Neural crest cell (in vitro differentiated cells): ENCODE measurements at places on chromosomes 12 and 14. TPM values are rescaled to one million over a fixed set of nuclear protein-coding genes. Genes with fewer than 3 reads are reported as not detected.

The LRRK2 gene
- total RNA-seq, result 2.1 and 2.8 TPM in 2 replicates

The PLEKHG7 gene
- total RNA-seq, result not detected in 2 replicates

The RIN3 gene
- 12.1 and 12.7 TPM in 2 replicates for total RNA-seq

The APOF gene
- total RNA-seq, result not detected in 2 replicates

DNA sequence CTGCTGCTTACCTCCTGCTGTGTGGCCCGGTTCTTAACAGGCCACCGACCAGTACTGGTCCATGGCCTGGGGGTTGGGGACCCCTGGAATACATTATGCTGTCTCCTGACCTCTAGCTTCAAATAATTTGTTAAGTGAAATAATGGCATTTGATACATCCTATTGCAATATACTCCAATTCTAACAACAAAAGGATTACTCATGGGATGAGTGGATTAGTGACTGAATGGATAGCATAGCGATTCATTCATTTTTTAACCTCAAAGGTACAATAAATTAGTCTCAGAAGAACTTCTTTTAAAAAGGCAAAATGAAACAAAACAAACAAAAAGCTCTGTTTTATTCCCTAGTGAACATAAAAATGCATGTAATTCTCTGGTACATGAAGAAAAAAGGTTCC, 147.9 kb upstream of the PKP2 start:
- H3K27me3 ChIP-seq, result peaks cover 12% of the 10 kb centered on the region
- no peak for DNase-seq
- no peak overlapping the region for H3K4me3 ChIP-seq
- H3K27ac ChIP-seq, result no peak overlapping the region

DNA sequence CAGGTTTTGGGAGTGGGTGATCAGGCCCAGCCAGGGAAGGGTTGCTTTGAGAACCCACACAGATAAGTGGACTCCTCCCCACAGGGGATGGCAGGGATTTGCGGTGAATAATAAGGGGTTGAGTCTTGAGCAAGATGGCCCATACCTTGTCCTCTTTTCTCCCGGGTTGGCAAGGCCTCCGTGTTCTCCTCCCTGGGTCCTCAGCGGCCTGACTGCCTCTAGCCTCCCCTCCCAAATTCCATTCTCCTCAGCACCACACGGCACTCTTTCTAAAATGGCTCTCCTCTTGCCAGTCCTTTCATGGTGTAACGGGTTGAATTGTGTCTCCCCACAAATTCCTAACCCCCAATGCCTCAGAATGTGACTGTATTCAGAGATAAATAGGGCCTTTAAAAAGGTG, 70.0 kb downstream of the CHST11 start:
- no peak for DNase-seq
- no peak overlapping the region for H3K4me3 ChIP-seq
- peaks cover 30% of the 10 kb centered on the region for H3K4me1 ChIP-seq
- H3K27ac ChIP-seq, result peak overlapping the region; percentile 58
- H3K36me3 ChIP-seq, result peaks cover 3% of the 10 kb centered on the region
- H3K27me3 ChIP-seq, result no peaks in the 10 kb centered on the region

DNA sequence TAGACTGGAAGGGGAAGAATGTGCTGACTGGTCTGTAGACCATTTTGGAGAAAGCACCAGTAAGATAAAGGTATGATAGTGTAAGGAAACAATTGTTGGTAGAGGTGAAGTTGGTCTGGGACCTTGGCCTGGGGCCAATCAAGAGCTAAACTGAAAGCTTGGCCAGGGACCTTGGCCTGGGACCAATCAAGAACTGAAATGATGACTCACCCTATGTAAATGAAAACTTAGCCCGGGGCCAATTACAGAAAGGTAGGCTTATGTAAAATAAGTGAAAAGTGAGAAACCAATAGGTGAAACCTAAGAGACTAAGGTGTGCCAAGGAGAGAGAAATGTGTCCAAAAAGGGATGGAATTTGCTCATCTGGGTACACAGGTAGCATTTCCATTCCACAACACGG, 776.0 kb downstream of the C12orf50 start:
- no peak for DNase-seq
- H3K27ac ChIP-seq, result no peak overlapping the region
- H3K4me3 ChIP-seq, result no peak overlapping the region
- H3K36me3 ChIP-seq, result no peaks in the 10 kb centered on the region
- no peaks in the 10 kb centered on the region for H3K4me1 ChIP-seq

DNA sequence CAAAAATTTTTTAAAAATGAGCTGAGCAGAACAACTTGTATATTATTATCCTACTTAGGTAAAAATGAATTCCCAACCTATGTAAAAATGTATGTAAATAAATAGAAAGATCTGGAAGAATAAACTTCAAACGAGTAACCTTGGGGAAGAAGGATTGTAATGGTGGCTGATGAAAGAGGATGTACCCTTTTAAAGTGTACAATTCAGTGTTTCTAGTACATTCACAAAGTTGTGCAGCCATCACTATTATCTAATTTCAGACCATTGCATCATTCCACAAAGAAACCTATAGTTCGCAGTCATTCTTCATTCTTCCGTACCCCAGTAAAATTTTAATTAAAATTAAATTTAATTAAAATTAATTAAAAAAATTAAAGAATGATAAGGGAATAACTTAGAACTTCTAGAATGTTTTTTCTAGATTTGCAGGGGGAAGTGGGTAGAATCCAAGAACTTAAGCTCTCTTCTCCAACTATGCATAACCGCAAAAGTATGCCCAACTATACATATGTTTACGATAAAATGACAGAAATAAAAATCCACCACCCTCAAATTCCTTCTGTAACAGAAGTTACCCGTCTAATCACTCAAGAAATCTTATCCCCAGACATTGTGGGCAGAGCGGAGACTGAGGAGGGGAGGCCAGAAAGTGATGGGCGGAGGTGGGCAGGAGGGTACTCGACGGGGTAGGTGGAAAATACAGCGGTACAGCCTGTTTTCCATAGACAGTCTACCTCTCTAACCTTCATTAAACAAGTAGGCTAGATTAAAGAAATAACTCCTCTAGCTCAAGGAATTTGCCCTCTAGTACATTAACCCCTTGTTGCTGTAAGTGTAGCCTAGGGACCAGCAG, 921 bp downstream of the DEPDC4 start:
- no peaks in the 10 kb centered on the region for H3K36me3 ChIP-seq
- peak overlapping the region; percentile 99 for H3K27ac ChIP-seq
- H3K4me1 ChIP-seq, result peaks cover 34% of the 10 kb centered on the region
- no peaks in the 10 kb centered on the region for H3K27me3 ChIP-seq
- DNase-seq, result no peak

DNA sequence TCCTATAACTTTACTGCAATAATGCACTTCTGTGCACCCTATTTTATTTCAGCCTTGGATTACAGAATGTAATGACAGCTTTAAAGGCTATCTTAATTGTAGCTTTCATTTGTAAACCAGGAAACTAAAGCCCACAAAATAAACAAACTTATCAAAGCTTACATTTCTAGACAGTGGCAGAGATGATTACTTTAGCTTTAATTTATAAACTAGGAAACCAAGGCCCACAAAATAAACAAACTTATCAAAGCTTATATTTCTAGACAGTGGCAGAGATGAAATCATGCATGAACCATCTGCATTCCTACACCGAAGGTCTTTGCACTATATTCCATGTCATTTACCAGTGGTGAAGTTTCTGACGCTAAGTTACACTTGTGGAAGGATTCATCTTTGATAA, 74.4 kb downstream of the PRKD1 start:
- H3K4me3 ChIP-seq, result no peak overlapping the region
- peaks cover under 1% of the 10 kb centered on the region for H3K4me1 ChIP-seq
- H3K27ac ChIP-seq, result no peak overlapping the region
- H3K36me3 ChIP-seq, result peaks cover 30% of the 10 kb centered on the region
- no peak for DNase-seq

DNA sequence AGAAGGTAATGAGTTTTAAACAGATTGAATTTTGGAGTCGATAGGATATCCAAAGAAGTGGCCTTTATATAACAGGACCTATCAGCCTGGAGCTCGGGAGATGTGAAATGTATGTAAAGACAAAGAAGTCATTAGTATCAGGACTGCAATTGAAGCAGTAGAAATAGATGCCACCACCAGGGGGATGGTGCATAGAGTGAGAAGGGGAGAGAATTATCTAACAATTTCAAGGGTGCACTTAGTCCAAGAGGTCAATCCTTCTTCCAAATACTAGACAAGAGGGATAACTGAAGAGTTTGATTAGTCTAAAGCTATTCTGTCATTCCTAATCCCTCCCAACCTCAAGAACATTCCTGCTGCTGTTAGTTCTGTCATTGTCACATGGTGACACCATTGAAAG, 127.8 kb downstream of the CFAP54 start:
- H3K27ac ChIP-seq, result no peak overlapping the region
- no peaks in the 10 kb centered on the region for H3K27me3 ChIP-seq
- DNase-seq, result no peak
- no peaks in the 10 kb centered on the region for H3K4me1 ChIP-seq

DNA sequence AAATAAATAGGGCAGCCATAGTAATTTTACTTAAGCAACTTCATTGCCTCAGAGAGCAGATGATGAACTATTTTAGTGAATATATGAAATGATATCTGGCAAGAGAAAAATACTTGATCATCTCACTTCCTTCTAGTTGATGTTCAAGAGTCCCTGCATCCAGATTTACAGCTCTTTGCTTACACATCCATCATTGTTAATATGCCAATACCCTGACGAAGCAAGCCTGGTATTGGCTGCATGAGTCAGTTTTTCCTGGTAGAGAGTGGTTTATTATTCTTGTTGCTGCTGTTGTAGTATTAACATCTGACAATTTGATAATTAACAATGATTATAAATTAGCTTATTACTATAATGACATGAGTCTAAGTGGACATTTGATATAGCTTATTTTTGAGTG, 681.9 kb downstream of the NRXN3 start:
- H3K4me3 ChIP-seq, result no peak overlapping the region
- peaks cover 5% of the 10 kb centered on the region for H3K4me1 ChIP-seq
- H3K27me3 ChIP-seq, result peaks cover 2% of the 10 kb centered on the region
- H3K36me3 ChIP-seq, result no peaks in the 10 kb centered on the region
- no peak for DNase-seq

- H3K27ac ChIP-seq, result no peak overlapping the region
- H3K4me3 ChIP-seq, result no peak overlapping the region
- H3K27me3 ChIP-seq, result peaks cover 27% of the 10 kb centered on the region
- H3K4me1 ChIP-seq, result no peaks in the 10 kb centered on the region
Measured at GRCh38 chr12:32776258-32776657, 20.6 kb upstream of the YARS2 start.

GRCh38 chr12:14591719-14592118, 24.0 kb upstream of the PLBD1 start:
- H3K4me3 ChIP-seq, result no peak overlapping the region
- no peaks in the 10 kb centered on the region for H3K27me3 ChIP-seq
- H3K4me1 ChIP-seq, result no peaks in the 10 kb centered on the region
- H3K27ac ChIP-seq, result no peak overlapping the region
- no peak for DNase-seq

DNA sequence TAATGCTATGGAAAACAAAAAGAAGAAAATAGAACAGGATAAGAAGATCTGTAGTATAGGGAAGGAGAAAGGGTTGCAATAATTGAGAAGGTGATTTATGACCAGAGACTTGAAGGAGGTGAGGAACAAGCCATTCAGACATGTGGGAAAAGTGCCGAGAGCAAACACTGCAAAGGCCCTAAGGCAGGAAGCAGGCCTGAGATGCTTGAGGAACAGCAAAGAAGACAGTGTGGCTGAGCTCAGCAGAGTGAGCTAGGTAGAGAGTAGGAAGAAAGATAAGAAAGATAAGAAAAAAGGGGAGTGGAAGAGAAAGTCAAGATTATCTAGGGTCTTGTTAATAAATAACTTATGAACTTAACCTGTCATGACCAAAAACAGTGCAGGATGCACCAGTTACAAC, 671.8 kb downstream of the RPS29 start:
- no peak for DNase-seq
- no peak overlapping the region for H3K4me3 ChIP-seq
- no peak overlapping the region for H3K27ac ChIP-seq
- no peaks in the 10 kb centered on the region for H3K4me1 ChIP-seq

DNA sequence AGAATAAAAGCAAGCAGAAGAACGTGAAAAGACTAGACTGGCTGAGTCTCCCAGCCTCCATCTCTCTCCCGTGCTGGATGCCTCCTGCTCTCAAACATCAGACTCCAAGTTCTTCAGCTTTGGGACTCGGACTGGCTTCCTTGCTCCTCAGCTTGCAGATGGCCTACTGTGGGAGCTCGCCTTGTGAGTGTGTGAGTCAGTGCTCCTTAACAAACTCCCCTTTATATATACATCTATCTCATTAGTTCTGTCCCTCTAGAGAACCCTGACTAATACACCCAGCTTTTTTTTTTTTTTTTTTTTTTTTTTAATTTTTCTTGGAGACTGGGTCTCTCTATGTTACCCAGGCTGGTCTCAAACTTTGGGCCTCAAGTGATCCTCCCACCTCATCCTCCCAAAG, 46.9 kb downstream of the ACTN1 start:
- no peaks in the 10 kb centered on the region for H3K27me3 ChIP-seq
- no peak for DNase-seq
- H3K4me3 ChIP-seq, result no peak overlapping the region
- H3K27ac ChIP-seq, result no peak overlapping the region

DNA sequence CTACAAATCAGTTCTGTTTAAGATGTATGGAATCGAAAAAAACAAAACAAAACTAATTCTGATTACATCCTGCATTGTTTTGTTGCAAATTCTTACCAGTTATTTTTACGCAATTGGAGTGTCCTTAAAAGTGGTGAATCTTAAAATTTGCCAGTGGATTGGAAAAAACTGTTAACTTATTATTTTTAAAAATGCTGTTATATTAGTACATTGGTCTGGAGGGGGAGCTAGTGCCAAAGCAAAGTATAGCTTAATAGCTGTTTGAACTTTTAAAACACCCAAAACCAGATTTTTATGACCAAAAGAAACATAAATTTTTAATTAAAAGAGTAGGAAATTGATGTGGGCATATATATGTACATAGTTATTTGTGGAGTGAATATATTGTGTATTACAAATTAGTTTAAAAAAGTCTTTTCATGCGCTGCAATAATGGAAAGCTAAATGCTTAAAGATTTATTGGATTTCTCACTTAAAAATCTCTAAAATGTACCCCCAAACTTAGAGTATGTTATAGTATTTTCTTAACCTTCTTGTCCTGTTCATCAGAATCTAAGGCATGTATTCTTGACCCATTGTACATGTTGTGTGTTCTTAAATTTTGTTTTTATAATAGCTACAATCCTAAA, 2.5 kb downstream of the FUT8 start:
- no peaks in the 10 kb centered on the region for H3K27me3 ChIP-seq
- DNase-seq, result no peak
- H3K4me3 ChIP-seq, result peak overlapping the region; percentile 95
- H3K4me1 ChIP-seq, result peaks cover 40% of the 10 kb centered on the region

DNA sequence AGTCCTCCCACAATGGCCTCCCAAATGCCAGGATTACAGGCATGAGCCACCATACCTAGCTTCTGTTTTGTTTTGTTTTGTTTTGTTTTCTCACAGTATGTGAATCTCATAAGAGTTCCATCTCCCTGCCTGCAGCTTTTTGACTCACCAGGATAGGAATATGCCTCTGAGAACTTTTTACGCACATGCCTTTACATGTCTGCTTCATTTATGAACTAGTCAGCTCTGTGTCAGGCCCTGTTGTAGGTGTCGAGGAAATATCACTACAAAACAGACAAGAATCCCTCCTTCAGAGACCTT, 89.0 kb downstream of the BORCS5 start:
- no peak for DNase-seq
- no peaks in the 10 kb centered on the region for H3K27me3 ChIP-seq
- no peak overlapping the region for H3K4me3 ChIP-seq
- H3K36me3 ChIP-seq, result no peaks in the 10 kb centered on the region

- no peak overlapping the region for H3K4me3 ChIP-seq
- DNase-seq, result no peak
- H3K27ac ChIP-seq, result no peak overlapping the region
- H3K27me3 ChIP-seq, result peaks cover 8% of the 10 kb centered on the region
Measured at GRCh38 chr14:96250485-96250884, 5.5 kb upstream of the BDKRB1 start.
